ENCODE measurements at places on chromosomes 2 and 18.

GRCh38 chr18:79856119-79857007 is 58.6 kb downstream of the KCNG2 start:
- DNase-seq, result no peak

DNA sequence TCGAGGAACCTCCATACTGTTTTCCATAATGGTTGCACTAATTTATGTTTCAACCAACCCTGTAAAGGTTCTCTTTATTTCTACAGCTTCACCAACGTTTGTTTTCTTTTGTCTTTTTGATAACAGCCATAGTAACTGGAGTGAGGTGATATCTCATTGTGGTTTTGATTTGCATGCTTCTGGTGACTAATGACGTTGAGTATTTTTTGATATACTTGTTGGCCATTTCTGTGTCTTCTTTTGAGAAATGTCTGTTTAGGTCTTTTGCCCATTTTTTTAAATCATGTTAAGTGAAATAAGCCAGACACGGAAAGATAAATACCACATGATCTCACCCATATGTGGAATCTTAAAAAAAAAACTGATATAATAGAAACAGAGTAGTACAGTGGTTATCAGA is 74.8 kb upstream of the SMIM21 start:
- DNase-seq, result no peak

- no peak for DNase-seq
Observed at GRCh38 chr2:24498121-24498520, 7.1 kb downstream of the NCOA1 start.

DNA sequence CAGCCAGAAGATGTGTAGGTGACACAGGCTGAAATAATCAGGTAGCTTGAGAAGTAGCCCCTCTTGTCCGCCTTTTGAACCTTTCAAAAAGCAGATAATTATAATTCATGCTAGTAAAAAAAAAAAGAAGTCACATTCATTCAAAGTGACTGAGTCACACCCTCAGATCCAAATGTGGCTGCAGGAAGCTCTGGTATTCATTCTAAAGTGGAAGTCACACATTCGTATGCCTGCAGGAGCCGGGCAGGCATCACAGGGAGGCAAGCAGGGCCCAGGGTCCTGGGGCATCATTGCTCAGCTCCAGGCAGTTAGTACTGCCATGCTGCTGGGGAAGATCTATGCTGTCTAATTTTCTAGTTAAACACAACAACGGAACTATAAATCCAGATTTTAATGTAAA is 21.7 kb upstream of the RAB11FIP5 start:
- DNase-seq, result no peak

DNA sequence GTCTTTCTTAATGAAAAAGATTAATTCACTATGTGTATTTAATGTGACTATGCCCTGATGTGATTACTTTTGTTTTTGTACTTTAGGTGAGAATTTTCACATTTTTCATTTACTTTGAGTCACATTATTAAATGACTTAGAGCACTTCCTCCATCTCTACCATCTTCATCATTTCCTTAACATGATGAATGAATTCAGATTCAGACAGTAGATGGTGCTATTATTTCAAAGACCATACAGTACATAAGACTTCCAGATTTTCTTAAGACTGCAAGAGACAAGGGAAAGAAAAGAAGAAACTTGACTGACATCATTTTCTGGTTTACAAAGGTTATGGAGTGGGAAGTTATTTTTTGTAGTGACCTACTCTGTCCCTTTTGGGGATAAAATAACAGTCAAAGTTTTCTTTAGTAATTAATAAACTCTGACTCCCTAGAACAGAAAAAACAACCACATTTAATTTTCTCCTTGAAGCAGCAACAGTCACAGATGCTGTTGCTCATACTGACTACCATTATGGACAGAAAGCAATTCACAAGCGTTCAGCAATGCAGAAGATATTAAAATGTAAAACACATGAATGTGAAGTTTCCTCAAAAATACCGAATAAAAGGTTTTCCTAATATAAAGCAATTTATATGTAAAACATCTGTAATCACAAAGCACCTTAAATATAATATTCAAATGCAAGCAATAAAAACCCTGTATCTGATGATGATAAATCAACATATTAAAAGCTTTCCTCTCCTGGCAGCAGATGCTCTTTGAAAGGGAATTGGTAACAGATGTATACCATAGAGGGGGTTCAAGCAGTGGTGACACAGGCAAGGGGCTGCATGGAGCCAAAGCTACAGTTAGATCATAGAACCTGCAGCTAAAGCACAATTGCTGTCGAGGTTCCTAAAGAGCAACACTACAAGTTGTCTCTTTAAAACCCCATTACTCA is 1010.9 kb upstream of the NXPH2 start:
- peak; percentile 15 for DNase-seq

DNA sequence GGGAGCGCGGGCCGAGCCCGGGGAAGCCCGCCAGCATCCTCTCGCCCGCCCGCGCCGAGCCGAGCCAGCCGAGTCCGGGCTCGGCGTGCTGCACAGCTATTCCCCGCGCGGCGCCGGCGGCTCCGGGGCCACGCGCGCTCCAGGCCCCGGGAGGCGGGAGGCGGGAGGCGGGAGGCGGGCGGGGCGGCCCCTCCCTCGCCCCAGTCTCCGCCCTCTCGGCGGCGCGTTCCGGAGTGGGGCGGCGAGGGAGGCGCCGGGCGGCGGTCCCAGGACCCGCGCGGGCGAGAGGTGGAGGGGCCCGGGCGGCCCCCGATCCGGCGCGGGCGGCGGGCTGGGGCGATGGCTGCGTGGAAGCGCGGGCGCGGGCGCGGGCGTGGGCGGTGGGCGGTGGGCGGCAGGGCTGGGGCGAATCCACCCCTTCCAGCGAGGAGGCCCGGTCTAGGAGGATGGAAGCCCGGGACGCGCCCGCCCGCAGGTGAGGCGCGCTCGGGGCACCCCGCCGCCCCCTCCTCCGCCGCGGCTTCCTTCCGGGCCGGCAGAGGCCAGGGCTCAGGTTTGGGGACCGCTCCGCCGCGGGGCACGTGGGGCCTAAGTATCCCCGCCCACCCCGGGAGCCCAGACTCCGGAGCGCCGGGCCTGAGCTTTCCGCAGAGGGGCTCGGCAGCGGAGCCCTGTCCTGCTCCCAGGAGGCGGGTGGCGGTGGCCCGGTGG is at the start of gene ADCY3:
Gene ADCY3 (minus strand): TSS at position 140 of the 711 bp plus-strand sequence. CDS start 1,250 bp downstream, outside the sequence.
- peak; percentile 64 for DNase-seq

GRCh38 chr2:122682356-122682755 is 926.9 kb downstream of the TSN start:
- DNase-seq, result no peak

GRCh38 chr18:39208729-39209128 is 1643.1 kb upstream of the CELF4 start:
- no peak for DNase-seq

- no peak for DNase-seq
Observed at GRCh38 chr2:221710744-221711143, 138.6 kb upstream of the EPHA4 start.

DNA sequence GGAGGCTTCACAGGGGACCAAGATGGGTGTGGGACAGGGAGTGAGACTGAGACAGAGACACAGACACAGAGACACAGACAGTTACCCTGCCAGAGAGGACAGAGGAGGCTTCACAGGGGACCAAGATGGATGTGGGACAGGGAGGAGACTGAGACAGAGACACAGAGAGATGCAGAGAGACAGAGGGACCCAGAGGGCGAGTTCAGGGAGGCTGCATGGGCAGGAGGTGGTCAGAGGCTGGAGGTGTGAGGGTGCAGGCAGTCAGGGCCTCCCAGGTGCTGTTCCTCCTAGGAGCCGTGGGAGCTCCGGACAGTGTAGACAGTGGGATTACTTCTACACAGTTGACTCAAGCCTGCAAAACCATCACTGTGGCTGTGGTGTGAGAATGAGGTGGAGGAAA is 206.2 kb upstream of the PXDN start:
- no peak for DNase-seq

DNA sequence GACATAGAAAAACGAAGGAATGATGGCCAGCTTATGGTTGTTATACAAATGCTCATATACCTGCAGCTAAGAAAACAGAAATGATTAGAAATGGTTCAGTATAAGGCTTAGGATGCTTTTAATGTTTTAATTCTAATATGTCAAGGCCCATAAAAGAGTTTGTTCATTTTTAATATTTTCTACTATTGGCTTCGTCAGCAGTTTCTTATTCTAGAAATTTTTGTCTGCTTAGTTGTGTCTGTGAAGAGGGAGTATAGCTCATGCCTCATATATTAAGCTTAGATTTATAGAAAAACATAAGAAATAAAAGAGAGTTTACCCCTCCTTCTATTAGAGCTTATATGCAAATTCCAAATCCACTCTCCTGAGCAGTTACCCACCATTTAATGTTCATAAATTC is 292.6 kb downstream of the SLC8A1 start:
- DNase-seq, result no peak

DNA sequence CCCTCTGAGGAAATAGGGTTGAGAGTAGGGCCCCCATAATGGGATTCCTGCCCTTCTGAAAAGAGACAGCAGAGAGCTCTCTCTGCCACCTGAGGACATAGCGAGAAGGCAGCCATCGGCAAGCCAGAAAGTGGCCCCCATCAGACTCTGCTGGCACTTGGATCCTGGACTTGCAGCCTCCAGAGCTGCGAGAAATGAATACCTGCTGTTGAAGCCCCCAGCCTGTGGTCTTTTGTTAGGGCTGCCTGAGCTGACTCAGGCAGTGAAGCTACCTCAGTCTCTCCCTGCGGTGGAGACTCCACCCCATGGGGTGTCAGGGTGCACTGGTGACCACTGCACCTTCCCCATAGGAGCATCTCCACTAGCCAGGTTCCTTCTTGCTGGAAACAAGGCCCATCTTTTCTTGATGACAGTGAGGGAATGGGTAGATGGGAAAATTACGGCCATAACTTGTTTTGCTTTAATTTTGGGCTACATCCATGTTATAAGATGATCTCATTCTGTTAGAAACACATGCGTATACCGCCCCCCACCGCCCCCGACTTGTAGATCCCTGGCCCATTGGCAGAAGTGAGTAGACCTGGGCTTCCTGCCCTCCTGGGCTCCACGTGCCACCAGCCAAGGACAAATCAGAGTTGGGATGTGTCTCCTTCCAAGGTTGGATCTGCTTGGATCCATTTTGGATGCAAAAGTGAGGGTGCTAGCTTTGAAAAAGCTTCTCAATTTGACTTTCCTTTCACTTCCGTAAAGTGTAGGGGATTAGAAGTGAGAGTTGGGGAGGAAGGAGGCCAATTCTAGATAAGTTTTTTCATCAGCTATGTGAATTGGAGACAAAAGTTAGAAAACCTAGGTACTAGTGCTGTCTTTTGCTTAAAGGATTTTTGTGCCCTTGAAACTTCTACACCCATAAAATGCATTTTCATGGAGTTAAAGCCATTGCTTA is 42.9 kb downstream of the NCK2 start:
- DNase-seq, result no peak

DNA sequence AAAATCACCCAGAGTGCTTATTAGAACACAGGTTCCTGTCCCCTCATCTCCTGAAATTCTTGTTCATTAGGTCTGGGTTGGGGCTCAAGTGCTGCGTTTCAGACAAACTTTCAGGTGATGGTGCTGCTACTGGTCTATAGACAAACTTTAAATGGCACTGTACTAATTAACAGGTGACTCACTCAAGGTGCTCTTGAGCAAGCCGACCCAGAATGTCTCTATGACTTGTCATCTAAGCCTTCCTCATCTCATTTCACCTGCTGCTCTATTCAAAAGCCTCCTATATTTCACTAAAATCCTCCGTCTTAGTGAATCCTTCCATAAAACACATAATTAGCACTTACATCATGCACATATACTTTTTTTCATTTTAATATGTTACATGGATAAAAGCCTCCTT is 29.9 kb upstream of the STK39 start:
- no peak for DNase-seq

GRCh38 chr18:47772374-47773248 is 157.8 kb downstream of the SMAD2 start:
- peak; percentile 8 for DNase-seq

DNA sequence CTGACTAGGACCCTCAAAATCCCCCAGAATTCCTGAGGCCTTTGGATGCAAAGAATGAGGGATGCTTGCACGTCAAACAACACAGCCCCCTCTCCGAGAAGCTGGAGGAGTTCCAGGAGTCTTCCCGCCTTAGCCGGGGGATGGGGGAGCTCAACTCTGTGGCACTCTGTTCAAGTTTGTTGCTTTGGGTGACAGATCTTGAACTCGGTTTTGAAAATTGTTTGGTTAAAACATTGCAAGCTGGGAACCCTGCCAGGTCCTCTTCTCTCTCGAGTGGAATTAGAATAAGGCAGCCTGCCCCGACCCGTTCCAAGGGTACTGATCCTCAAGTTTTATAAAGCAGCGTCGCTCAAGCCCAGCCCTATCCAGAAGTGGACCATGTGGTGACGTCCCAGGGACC is 244.1 kb downstream of the LOXHD1 start:
- DNase-seq, result peak; percentile 72
